ENCODE measurements at places on chromosomes 11 and 22. TPM values are rescaled to one million over a fixed set of nuclear protein-coding genes. Genes with fewer than 3 reads are reported as not detected.
A peak's percentile ranks its signal among the peaks of the same experiment; 100 is the strongest.

- DNase-seq = peak; percentile 73
These were observed 878 bp downstream of the RRAS2 start for GRCh38 chr11:14357881-14358728.

DNA sequence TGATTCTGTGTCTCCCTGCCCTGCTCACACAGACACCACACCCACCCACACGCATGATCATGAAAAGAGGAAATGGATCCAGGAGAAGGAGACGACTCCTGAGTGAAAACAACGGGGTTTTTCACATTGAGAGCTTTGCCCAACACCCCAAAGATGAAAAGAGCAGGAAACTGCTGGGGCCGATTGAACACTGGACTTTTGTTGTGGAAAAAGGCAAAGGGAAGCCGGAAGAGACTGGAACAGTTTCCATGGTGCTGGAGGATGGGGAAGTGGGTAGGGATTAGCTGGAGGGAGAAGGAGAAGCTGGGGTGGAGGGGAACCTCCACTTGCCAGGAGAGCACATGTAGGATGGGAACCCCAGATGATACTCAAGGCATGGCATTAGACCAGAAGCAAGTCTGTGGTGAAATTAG lies 5.2 kb upstream of the SLC43A3 start:
- DNase-seq = no peak

Gene ZC3H12C
- total RNA-seq = 18.0 TPM

- DNase-seq = no peak
These were observed 169.6 kb upstream of the FOLH1 start for GRCh38 chr11:49377978-49378377.

DNA sequence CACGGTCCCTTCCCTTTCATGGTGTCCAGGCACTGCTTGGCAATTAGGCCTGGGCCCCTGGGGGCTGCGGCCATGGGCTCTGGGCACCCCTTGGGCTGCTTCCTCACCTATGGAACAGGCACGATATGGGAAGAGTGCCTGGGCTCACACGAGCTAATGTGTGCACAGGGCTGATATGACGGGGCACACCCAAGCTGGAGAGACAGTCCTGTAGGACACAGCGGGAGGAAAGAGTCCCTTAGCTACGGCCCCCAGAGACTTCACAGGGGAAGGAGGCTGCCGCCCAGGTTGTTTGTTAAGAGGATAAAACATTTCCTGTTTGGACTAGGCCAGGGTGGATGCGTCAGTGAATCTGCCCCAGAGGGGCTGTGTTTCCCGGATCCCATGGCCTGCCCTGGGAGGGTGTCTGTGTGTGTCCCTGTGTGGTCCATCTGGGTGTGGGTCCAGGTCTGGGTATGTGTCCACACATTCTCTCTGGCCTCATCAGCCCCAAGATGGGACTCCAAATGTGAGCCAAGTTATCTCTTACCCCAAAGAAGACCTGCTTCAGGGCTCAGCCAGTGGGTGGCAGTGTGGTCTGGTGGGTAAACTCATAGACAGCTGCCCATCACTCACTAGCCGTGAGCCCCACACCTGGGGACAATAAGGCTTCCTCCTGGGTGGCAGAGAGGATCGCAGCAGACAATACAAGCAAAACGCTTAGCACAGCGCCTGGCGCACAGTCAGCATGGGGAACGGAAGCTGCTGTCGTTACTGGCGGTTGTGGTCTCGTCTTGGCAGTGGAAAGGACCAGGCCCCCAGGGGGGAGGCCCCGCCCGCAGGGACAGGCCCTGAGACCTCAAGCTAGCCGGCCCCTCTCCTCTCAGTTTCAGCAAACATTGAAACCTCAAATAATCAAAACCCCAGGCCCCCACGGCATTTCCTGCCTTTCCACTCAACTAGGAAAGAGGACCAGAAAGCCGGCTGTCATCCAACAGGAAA lies 3.2 kb upstream of the EMID1 start:
- peak; percentile 81 for DNase-seq

- no peak for DNase-seq
These were observed 2.8 kb upstream of the CDC42EP1 start for GRCh38 chr22:37557321-37558001.

- DNase-seq = no peak
These were observed 1398.9 kb downstream of the BRD1 start for GRCh38 chr22:48428631-48429371.

DNA sequence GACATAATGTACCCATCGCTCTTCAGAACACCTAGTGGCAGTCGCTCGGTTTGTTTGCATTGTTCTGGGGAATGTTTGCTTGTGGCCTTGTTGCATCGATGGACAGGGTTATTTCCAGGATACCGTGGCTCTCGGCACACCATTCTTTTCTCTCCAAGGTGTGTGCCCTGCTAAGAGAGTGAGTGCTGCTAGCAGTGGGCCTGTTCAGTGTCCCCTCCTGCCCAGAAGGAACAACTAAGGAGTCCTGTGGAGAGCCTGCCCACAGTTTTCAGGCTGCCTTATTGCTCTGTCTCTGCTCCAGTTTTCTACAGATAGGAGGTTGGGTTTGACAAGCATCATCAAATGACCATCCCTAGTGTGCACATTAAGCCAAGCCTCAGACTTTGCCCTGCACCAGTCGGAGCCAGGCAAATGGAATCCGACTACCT lies 1.4 kb downstream of the CRY2 start:
- DNase-seq = no peak

Gene PATE2
- not detected for total RNA-seq

- DNase-seq = no peak
These were observed 894 bp downstream of the ADA2 start for GRCh38 chr22:17218341-17218740.

- no peak for DNase-seq
These were observed 259.6 kb downstream of the NTM start for GRCh38 chr11:131629925-131630540.

Gene SLC6A5
- not detected for total RNA-seq

GRCh38 chr22:27636716-27637508 lies 164.6 kb downstream of the MN1 start:
- DNase-seq = peak; percentile 74

DNA sequence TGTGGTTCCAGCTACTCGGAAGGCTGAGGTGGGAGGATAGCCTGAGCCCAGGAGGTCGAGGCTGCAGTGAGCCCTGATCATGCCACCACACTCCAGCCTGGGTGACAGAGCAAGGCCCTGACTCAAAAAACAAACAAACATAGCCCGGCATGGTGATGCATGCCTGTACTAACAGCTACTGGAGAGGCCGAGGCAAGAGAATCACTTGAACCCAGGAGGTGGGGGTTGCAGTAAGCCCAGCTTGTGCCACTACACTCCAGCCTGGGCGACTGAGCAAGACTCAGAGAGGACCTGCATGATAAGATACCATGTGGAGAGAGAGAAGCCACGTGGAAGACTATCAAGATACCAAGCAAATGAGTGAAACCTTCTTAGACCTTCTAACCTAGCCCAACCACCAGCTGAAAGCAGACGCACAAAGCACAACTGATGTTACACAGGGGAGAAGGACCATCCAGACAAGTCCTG lies 36.1 kb downstream of the AMBRA1 start:
- DNase-seq = no peak

Gene SCGB1C1
- total RNA-seq = not detected

DNA sequence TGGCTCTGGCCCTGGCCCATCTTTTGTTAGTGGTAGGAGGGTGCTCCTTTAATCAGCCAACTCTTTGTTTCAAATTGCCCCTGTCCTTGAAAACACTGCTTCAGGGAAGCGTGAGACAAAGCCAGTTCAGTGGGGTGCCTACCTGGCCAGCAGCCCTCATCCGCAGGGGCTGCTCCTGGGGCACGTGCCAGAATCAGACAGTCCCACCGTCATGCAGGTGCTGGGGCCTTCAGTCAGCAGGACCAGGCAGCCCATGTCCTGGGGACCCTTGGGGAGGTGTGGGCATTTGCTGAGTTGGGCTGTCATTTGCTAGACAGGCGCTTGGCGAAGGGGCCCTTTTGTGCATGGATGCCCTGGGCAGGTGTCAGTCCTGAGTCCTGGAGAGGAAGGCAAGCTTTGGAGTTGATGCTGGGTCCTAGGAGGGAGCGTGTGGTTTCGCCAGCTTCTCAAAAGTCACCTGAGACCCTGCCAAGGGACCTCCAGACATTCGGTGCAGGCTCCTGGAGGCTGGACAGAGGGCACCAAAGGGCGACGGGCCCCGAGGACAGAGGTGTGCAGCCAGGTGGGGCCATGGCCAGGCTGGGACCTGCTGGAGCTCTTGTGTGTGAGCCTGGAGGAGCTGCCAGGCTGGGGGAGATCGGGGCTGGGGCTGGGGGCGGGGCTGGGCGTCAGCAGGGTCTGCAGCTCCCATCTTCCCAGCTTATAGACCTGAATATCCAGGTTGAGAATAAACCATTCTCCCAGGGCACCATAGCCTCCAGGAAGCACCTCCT lies 15.0 kb upstream of the RTN4R start:
- no peak for DNase-seq

GRCh38 chr11:132818951-132819350 lies 713.4 kb downstream of the OPCML start:
- DNase-seq = no peak

GRCh38 chr11:61287338-61287977 lies 7.7 kb downstream of the VWCE start:
- DNase-seq = no peak

- DNase-seq = no peak
These were observed 1.9 kb downstream of the CLDN5 start for GRCh38 chr22:19522190-19522880.

Gene ROM1
- total RNA-seq = 2.4 TPM

DNA sequence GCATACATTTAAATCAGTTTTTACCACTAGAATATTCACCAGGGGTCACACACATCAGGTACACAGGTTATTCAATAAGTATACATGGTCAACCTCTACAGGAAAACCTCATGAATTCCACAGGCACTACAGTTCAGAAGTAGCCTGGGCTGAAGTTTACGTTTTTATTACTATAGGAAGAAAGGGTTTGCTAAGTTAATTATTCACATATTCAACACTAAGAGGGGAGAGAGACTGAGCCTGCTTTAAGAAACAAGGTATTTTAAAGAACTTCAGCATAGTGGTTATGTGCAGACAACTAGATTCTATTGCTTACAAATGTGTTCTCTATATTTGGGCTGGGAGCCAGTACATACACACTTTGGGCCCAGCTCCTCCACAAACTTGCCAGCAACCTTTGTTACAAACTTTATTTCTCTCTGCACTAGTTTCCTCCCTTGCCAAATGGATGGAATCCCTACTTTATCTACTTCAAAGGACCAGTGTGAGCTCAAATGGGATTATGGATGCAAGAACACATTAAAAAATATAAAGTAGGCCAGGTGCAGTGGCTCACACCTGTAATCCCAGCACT lies 31.9 kb downstream of the IL18BP start:
- DNase-seq = no peak

DNA sequence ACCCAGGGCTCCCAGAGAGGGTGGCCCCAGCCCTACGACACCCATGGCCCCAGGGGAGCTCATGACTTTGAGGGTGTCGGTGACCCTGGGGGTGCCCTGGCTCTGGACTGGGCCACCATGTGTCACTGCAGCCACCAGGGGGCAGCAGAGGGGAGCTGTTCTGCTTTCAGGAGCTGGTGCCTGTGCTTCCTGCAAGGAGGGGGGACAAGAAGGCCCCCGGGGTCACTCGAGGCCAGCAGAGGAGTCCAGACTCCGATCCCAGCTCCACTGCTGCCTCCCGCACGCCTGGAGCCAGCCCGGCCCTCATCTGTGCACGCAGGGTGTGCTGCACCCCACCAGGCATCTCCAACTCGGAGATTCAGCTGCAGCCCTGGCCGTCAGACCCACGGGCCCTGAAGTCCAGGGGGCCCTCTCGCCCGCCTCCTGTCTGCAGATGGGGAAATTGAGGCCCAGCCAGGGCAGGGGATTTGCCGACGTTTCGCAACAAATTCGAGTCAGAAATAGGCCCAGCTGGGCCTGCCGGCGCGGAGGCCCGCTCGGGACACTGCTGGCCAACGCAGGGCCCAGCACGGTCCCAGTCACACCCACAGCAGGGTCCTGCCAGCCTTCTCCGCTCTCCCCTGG lies 29.5 kb upstream of the WNT7B start:
- DNase-seq = peak; percentile 96

- peak; percentile 26 for DNase-seq
These were observed 126.9 kb downstream of the KCNQ1 start for GRCh38 chr11:2571598-2572281.

DNA sequence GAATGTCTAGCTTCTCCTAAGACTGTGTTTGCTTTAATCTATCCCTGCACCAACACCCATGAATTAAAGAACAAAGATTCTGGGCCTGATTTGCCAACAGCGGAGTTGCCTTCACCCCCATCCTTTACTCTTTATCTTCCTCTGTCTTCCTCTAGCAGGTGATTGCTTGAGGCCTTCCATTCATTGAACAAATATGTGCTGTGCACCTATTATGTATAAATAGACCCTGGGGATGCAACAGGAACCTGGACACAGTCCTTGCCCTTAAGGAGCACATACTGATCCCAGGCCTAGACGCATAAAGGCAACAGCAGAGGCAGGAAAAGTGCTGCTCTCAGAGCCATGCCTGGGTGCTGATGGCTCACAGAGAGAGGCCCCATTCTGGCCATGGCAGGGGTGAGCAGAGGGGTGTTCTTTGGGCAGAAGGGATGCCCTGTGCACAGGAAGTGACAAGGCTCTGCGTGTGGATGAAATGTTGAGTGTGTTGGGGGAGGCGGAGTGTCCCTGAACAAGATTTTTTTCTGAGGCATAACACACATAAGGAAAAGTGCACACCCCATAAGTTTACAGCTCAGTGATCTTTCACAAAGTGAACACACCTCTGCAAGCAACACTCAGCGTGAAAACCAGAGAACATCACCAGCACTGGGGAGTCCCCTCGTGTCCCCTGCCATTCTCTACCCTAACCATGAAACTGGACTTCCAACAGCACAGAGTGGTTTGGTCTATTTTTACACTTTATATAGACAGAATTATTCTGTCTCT lies 145.9 kb downstream of the GRIK4 start:
- DNase-seq = no peak

Gene CENPM
- 1.5 TPM for total RNA-seq

DNA sequence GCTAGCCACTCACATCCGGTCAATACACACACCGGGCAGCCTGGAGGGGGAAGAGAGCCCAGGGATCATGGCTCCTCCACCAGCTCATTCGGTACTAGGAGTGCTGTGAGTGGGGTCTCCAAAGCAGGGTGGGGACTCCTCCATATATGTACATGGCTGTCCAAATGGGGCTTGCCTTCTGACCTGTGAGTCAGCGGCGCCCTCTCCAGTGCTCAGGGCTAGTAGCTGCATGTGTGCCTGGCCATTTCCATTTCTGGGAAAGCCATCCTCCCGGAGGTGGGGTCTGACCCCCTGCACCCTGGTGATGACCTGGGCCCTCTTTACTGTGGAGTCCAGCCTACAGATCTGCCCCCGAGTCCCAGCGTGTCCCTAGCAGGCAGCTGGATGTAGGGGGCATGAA lies 181.9 kb downstream of the CEP164 start:
- no peak for DNase-seq
